ENCODE measurements at places on chromosomes 2 and 18. TPM values are rescaled to one million over a fixed set of nuclear protein-coding genes. Genes with fewer than 3 reads are reported as not detected.
A peak's percentile ranks its signal among the peaks of the same experiment; 100 is the strongest.

DNA sequence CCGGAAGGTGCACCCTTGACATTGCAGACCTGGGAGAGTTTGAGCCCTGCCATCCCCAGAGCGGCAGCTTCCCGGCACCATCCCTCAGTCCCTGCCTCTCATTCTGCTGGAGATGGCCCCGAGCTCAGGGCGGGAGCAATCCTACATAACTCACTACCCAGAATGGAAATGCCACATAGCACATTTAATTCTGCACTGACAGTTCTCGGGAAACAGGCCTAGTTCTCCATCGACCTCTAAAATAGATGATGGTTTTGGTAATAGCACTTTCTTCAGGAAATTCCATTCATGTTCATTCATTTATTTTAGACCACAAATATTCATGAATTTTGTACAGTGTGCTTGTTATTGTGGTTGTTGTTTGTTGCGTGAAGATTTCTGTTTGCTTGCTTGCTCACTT is 92.9 kb upstream of the SLC14A2 start:
- DNase-seq = no peak

Gene ACMSD
- not detected for total RNA-seq

Gene CYBRD1
- total RNA-seq = 230 TPM

- DNase-seq = peak; percentile 57
Observed at GRCh38 chr2:43218702-43219382, 7.6 kb downstream of the ZFP36L2 start.

- DNase-seq = no peak
Observed at GRCh38 chr2:121476684-121477083, 54.0 kb upstream of the RNU4ATAC start.

- no peak for DNase-seq
Observed at GRCh38 chr2:152247337-152247695, 71.8 kb upstream of the STAM2 start.

GRCh38 chr18:49678440-49678839 is 116.6 kb downstream of the LIPG start:
- no peak for DNase-seq

Gene EPG5
- 14.1 TPM for total RNA-seq

- no peak for DNase-seq
Observed at GRCh38 chr2:111015283-111015995, 105.3 kb upstream of the BCL2L11 start.

DNA sequence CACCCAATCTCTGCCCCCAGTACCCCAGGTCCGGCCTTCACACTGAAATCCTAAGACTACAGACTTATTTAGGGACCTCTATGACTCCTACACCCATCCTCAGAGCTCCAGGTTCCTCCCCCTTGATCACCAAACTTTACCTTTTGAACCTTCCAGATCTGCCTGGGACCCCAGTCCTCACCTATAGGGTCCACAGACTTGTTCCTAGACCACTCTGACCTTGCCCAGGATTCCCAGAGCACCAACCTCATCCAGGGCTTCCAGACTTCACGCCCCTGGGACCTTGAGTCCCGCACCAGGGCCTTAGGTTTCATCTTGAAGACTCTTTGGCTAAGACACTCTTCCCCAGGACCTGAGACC is 462 bp downstream of the CHCHD5 start:
- DNase-seq = no peak

GRCh38 chr2:145524836-145525235 is 1004.9 kb upstream of the ZEB2 start:
- DNase-seq = no peak

Gene NPAS2
- total RNA-seq = 18.3 TPM

DNA sequence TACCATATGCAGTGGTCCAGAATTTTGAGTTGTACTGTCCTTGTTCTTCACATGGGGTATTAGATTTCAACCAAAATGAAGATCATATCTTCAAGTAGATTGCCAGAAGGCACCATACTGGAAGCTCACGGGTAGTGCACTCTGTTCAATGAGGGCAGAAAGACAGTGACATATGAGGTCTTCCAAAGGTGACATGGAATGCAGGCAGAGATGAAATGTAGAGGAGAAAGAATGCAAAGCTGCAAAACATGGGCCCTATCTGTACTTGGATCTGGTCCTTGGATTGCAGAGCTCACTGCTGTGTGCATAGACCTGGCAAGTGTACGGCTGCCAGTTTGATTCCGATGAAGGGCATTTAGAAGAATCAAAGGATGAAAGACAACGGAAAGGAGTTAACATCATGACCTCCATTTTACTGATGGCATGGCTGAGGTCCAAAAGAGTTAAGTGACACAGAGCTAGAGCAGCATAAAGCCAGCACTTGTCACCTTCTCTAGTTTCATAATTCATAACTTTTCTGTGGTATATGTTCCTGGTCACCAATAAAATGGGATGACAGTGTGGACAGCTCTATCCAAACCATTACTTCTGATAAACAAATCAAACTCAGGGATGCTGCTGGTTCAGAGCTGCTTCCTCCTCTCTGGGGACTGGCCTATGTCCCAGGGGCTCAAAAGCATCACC is 64.7 kb downstream of the BCL2 start:
- no peak for DNase-seq

- DNase-seq = no peak
Observed at GRCh38 chr2:61111708-61112107, 46.0 kb downstream of the SANBR start.

Gene SLC38A11
- 2.2 TPM for total RNA-seq

DNA sequence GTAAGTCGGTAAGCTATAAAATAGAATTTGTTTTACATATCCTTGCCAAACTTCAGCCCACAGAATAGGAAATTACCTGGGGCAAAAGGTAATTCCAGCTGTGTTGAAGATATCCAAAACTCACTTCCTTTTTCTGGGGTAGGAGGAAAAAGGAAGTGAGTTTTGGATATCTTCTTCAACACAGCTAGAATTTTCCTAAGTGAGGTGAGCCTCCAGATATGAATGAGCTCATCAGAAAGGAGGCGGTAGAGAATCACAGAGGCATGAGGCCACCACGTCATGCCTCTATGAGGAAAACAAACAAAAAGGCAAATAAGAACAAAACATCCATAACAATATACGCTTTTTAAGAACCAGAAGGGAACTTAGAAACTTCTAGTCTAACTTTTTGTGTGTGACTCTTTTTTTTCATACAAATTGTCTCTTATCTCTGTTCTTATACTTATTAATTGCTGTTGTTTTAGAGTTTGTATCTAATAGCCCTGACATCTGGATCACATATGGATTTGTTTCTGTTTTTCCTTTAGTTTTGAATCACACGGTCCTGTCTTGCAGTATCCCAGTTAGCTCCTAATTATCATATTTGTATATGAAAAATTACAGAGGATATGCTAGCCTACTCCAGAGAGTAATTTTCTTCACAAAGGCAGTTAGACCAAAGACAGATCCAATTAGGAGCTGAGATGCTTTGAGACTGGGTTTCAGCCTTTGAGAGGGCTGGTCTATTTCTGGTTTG is 104.5 kb downstream of the RBM43 start:
- DNase-seq = no peak

Gene CRYGD
- not detected for total RNA-seq

Gene SOWAHC
- 8.8 TPM for total RNA-seq

DNA sequence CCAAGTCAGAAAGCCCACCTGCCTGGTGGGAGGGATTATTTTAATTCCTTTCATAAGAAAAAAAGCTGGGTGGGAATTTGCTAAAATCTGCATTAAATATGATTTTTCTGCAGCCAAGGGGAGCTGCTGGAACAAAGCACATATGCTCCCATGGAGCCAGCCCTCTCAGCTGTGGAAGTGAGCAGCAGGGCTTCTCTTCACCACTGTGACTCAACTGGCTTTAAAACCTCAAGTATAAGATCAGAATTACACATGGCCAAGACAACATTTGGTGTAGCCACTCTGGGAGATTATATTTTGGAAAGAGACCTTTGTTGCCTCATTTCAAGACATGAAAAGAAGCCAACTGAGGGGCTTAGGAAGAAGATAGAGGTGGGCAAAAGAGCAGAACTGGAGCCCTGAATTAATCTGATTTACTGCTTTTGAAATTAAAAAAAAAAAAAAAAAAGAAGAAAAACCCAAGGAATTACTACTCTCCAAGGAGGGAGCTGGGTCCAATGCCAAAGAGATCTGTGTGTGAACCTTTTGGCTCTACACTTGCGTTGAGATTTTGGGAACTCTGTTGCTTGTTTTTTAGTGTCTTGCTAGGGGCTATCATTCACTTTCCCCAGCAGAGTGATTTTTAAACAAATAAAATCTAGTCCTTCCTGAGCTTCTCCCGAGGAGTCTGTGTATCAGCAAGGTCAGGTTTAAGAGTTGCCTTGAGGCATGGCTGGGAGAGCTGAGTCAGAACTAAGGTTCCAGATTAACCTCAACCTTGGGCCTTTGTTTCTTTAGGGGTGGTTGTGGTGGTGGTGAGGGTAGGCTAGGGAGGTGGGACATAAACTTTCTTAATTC is 6.0 kb downstream of the LHCGR start:
- no peak for DNase-seq

- DNase-seq = no peak
Observed at GRCh38 chr2:70930371-70931329, 5.0 kb upstream of the ATP6V1B1 start.

Gene CYTIP
- not detected for total RNA-seq

DNA sequence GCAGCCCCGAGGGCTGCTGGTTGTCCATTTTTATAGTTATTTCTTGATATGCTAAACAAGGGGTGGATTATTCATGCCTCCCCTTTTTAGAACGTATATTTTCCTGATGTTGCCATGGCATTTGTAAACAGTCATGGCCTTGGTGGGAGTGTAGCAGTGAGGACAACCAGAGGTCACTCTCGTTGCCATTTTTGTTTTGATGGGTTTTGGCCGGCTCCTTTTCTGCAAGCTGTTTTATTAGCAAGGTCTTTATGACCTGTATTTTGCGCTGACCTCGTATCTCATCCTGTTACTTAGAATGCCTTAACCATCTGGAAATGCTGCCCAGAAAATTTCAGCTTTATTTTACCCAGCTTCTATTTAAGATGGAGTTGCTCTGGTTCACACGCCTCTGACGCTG is 825.8 kb upstream of the CDH2 start:
- peak; percentile 48 for DNase-seq

GRCh38 chr18:30088238-30089015 is 954.1 kb downstream of the DSC3 start:
- DNase-seq = no peak

Gene TFPI
- 135 TPM for total RNA-seq

- DNase-seq = no peak
Observed at GRCh38 chr2:147610496-147611040, 234.3 kb upstream of the ACVR2A start.

DNA sequence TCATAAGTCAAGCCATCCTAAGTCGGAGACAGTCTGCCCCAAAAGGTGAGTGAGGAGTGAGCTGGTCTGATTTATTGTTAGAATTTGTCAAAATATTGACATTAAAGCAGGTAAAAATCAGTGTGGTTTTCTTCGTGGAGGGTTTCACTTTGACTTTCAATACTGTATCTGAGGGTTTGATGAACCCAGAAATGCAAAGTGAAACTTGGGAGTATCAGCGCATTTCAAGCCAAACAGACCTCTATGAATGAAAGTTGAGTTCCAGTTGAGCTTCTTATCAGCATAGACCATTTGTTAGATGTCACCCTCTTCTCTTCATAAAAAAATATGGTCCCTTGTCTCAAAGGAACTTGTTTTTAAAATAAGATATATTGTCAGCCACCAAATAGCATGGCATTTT is 21.7 kb upstream of the CXCR4 start:
- DNase-seq = no peak

Gene LIMS4
- 11.3 TPM for total RNA-seq

Gene GALNT5
- 8.1 TPM for total RNA-seq

DNA sequence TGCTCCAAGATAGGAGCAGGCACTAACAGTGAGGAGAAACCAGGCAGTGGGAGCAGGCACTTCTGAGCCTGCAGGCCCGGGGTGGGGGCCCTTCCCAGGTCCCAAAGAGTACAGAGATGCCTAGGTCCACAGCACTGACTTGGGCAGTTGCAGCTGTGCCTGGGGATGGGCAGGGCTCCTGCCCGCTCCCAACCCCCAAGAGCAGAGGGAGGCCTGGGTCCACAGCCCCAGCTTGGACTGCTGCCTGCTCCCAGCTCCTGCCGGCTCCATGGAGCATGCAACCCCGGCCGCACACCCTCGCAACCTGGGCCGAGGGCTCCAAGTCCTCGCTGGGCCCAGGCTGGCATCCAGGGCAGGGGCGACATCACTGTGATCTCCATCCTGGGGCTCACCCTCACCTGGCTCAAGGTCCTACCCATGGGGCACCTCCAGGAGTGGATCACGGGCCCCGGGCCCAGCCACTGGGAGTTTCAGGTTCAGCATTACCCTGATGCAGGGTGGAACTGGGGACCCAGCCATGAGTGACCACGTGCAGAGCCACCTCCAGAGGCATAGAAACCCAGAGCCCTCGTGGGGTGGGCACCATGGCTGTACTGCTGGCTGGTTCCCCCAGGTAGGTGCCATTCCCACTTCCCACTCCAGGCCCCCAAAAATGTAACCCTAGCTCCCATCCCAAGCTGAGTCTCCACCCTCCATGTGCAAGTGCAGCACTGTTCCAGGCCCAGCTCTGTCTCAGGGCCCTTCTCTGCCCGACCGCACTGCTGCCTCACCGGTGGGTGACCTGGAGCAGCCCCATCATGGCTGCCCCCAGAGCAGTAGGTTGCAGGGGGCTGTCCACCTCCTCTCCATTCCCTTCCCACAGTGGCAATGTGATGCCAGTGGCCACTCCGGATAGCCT is 325.6 kb downstream of the NR4A2 start:
- DNase-seq = no peak

DNA sequence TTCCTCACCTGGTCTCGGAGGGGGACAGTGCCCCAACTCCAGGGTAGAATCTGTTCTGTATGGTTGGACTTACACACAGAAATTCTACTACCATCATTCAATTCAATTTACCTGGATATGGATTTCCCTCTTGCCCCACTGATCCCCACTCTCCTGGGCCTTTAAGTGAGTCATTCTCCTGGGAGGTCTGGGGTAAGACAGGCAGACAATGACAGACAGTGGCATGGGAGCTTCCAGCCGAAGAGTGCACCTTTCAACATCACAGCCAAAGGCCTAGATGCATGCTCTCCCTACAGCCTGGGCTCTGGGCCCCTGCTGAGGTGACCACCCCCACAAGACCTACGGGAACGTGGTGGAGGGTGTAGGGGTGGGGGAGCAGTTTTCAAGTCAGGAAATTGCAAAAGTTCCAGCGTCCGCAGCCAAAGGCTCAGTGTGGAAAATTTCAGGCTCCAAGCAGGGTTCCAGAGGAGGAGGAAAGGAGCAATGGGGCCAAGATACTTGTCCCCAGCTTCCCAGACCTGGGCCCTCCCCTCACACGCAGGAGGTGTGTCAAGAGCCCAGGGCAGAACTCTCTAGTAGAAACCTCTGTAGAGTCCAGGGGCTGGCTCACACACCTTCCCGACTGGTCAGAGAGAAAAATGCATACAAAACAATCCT is 296.4 kb downstream of the CYP26B1 start:
- no peak for DNase-seq

GRCh38 chr2:151657667-151658076 is 76.6 kb downstream of the NEB start:
- DNase-seq = no peak

Gene HOXD1
- total RNA-seq = 0.21 TPM

Gene TEX44
- not detected for total RNA-seq

Measured in uterus (tissue), 4 donors.